Natural killer cell (primary cell): ENCODE measurements at places on chromosomes 5 and 9. TPM values are rescaled to one million over a fixed set of nuclear protein-coding genes. Genes with fewer than 3 reads are reported as not detected.

Gene FRMD3
- 1.2 TPM for total RNA-seq

Gene TMEFF1
- 0.18 TPM for total RNA-seq

Gene SPINK4
- total RNA-seq = not detected

Gene OGN
- total RNA-seq = not detected

DNA sequence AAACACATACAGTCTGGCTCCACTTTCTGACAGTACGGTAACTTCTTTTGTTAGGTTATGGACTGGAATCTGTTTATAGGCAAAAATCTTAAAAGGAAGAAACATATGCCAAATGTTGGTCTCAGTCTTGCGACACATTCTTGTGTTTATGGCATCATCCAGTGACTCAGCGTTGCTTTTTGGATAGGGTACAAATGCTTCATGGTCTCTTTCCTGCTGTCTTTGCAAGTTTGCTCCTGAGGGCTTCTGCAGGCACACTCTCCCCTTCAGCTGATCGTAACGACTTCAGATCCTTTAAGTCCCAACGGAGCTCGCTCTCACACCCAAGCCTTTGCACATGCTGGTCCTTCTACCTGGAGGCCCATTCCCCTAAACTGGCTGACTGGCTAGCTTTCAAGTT lies 23.6 kb upstream of the TNFSF8 start:
- DNase-seq = no peak

DNA sequence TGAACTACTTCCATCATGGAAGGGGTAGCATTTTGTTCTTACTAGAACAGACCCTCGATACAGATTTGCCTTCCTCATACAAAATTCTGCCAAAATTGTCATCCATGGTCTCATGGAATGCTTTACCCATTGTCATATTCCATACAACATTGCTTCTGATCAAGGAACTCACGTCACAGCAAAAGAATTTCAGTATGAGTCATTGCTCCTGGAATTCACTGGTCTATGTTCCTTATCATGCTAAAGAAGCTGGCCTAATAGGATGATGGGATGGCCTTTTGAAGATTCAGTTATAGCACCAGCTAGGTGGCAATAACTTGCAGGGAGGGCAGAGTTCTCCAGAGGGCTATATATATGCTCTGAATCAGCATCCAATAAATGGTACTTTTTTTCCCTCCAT lies 18.2 kb upstream of the FNIP1 start:
- no peak for DNase-seq

- no peak for DNase-seq
These were observed 13.3 kb downstream of the SPATA9 start for GRCh38 chr5:95669540-95669939.

DNA sequence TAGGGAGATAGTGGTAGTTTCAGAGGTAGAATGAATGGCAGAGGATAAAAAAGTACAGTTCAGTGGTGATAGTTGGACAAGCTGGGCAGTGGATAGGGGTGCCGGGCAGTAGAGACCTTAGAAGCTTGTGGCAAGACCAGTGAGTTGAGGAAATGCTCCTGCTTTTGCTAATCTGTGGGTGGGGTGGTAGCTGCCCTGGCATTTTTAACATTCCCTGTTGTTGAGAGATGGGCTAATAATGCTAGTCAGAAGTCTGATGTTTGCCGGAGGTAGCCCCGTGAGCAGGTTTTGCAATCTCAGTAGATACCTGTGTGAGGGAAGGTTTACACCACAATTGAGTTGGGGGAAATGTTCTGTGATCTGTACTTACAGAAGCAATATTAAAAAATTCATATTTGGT lies 91.1 kb downstream of the TRIO start:
- DNase-seq = no peak

DNA sequence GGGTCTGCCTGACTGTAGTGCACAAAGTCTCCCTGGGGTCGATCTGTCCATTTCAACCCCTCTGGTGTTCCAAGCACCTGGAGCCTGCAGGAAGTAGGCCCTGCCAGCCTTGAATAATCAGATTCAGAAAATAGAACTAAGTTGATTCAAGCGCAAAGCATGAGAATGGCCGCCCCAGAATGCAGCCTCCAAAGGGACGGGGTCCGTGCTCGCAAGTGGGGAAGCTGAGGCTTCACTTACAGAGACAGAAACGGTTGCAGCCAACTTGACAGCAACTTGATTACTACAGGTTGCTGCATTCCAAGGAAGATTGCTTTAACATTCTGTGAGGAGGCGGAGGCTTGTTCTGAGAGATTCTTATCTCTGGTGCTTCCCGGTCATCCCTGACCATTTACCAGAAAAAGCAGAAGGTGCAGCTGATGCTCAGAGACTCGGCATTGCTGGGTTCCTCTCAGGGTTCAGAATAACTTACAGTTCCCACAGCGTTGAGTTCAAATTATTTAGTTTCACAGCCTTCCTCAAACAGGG lies 14.9 kb upstream of the LRRC14B start:
- DNase-seq = no peak

GRCh38 chr5:17367256-17367840 lies 130.7 kb upstream of the TAF11L2 start:
- no peak for DNase-seq

DNA sequence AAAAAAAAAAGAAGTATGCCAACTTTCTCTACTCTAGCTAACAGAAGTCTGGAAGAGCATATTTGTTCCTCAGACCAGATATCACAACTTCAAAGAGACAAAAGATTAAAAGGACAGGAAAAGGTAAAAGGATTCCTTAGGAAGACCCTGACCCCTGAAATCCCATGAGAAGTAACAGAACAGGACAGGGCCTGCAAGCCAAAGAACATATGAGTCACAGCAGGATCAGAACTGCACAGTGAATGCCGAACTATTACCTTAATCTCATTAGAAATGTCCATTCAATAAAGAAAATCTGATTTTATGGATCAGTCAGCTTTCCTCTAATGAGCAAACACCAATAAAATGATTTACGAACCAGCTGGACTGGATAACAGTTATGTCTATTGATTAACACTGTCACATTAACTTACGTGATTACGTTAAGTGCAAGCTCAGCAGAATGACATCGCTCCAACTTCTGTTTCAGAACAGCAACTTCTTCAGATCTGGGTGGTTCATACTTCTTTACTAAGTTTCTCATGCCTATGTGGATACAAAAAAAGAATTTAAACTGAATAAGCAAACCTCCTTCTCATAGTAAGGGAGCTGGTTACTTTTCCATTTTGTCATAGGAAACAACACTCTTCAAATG lies 13.6 kb downstream of the CCNH start:
- no peak for DNase-seq
